ENCODE measurements at places on chromosomes 1 and 21. TPM values are rescaled to one million over a fixed set of nuclear protein-coding genes. Genes with fewer than 3 reads are reported as not detected.

- DNase-seq, result no peak
- H3K4me1 ChIP-seq, result peaks cover 20% of the 10 kb centered on the region
- H3K36me3 ChIP-seq, result no peaks in the 10 kb centered on the region
- no peak overlapping the region for H3K27ac ChIP-seq
Observed at GRCh38 chr1:41914516-41914915, 4.2 kb downstream of the HIVEP3 start.

GRCh38 chr1:183773482-183774274, 31.2 kb upstream of the RGL1 start:
- H3K4me1 ChIP-seq, result no peaks in the 10 kb centered on the region
- no peak for DNase-seq
- no peaks in the 10 kb centered on the region for H3K27me3 ChIP-seq
- H3K4me3 ChIP-seq, result no peak overlapping the region
- no peaks in the 10 kb centered on the region for H3K36me3 ChIP-seq
- H3K27ac ChIP-seq, result no peak overlapping the region

DNA sequence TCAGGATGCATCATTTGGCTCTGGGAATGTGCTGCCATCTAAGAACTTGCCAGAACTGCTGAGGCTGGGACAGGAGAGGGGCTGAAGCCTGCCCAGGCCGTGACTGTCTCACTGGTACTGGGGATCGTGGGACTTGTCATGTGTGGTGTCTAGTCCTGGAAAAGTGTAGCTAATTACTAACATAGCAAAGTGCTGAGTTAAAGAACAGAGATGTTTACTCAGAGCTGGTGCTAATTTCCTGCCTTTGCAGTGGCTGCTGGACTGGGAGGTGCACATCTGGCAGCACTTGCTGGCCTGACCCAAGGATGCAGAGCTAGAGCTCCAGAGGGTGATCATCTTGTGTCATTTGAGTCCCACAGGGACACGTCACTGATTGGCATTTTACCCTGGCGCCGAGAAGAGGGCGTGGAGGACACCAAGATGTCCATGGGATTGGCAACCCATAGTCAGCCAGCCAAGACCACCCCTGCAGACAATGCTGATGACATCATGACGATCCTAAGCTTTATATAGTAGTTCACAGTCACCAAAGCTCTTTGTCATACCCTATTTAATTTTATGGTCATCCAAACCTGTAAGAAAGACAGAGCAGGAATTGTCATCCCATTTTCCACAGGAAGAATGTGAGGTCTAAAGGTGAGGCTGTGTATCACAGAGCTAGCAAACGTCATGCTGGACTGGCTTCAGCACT, 110.1 kb upstream of the SLC44A3 start:
- H3K4me3 ChIP-seq, result no peak overlapping the region
- no peaks in the 10 kb centered on the region for H3K36me3 ChIP-seq
- H3K4me1 ChIP-seq, result no peaks in the 10 kb centered on the region
- no peaks in the 10 kb centered on the region for H3K27me3 ChIP-seq

GRCh38 chr1:209769171-209769904, 13.5 kb downstream of the TRAF3IP3 start:
- H3K4me1 ChIP-seq, result no peaks in the 10 kb centered on the region
- no peak overlapping the region for H3K4me3 ChIP-seq
- DNase-seq, result no peak
- no peaks in the 10 kb centered on the region for H3K36me3 ChIP-seq

The GBP6 gene
- not detected for total RNA-seq

- no peaks in the 10 kb centered on the region for H3K36me3 ChIP-seq
- no peak for DNase-seq
- H3K27ac ChIP-seq, result no peak overlapping the region
- H3K27me3 ChIP-seq, result no peaks in the 10 kb centered on the region
- H3K4me3 ChIP-seq, result no peak overlapping the region
- H3K4me1 ChIP-seq, result peaks cover 4% of the 10 kb centered on the region
Observed at GRCh38 chr1:176789571-176790090, 326.7 kb downstream of the PAPPA2 start.

GRCh38 chr1:60448850-60449249, 375.3 kb upstream of the C1orf87 start:
- no peak for DNase-seq
- H3K27ac ChIP-seq, result no peak overlapping the region
- no peak overlapping the region for H3K4me3 ChIP-seq
- no peaks in the 10 kb centered on the region for H3K27me3 ChIP-seq

GRCh38 chr1:161905269-161905884, 118.3 kb downstream of the OLFML2B start:
- H3K27ac ChIP-seq, result no peak overlapping the region
- H3K4me3 ChIP-seq, result no peak overlapping the region
- peak; percentile 48 for DNase-seq
- no peaks in the 10 kb centered on the region for H3K36me3 ChIP-seq
- H3K4me1 ChIP-seq, result no peaks in the 10 kb centered on the region

DNA sequence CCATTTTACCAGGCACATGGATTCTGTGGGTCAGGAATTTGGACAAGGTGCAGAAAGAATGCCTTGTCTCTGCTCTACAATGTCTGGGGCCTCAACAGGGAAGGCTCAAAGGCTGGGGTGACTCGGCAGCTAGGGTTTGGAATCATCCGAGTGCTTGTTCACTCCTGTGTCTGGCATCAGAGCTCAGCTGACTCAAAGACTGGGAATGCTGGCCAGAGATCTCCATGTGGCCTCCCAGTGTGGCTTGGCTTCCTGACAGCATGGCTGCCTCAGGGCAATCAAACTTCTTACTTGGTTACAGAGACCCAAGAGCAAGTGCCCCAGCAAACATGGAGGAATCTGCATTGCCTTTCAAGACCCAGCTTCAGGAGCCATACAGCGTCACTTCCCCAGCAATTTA, 110.5 kb downstream of the TOMM20 start:
- H3K27me3 ChIP-seq, result no peaks in the 10 kb centered on the region
- no peak overlapping the region for H3K4me3 ChIP-seq
- H3K4me1 ChIP-seq, result peaks cover 6% of the 10 kb centered on the region
- no peak for DNase-seq
- no peaks in the 10 kb centered on the region for H3K36me3 ChIP-seq
- no peak overlapping the region for H3K27ac ChIP-seq

The NECTIN4 gene
- total RNA-seq, result 0.06 TPM

The CLIC4 gene
- total RNA-seq, result 185 TPM

- no peak overlapping the region for H3K4me3 ChIP-seq
- H3K27me3 ChIP-seq, result no peaks in the 10 kb centered on the region
- DNase-seq, result no peak
- no peak overlapping the region for H3K27ac ChIP-seq
- no peaks in the 10 kb centered on the region for H3K36me3 ChIP-seq
- no peaks in the 10 kb centered on the region for H3K4me1 ChIP-seq
Observed at GRCh38 chr1:59025898-59026426, 242.1 kb upstream of the JUN start.

DNA sequence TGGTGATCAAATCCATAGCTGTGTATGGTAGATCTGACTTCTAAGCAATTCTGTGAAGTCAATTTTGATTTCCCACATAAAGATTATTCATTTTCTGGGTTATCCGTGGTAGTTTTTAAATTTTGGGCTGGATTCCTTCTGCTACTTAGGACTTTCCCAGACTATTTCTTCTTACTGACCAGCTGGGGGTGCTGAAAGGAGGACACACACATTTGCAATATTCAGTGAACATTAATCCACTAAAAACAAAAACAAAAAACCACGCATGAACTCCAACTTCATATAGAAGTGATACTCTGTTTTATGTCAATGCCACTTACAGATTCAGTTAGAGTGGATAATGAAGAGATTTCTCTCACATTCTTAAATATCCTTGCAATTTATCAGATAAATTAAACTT, 105.4 kb downstream of the KCTD3 start:
- no peak for DNase-seq
- no peak overlapping the region for H3K27ac ChIP-seq
- no peak overlapping the region for H3K4me3 ChIP-seq
- H3K36me3 ChIP-seq, result no peaks in the 10 kb centered on the region
- no peaks in the 10 kb centered on the region for H3K27me3 ChIP-seq

The PKP1 gene
- 0.02 TPM for total RNA-seq

GRCh38 chr1:203169770-203170520, 5.7 kb downstream of the MYBPH start:
- H3K36me3 ChIP-seq, result no peaks in the 10 kb centered on the region
- H3K4me3 ChIP-seq, result no peak overlapping the region
- H3K4me1 ChIP-seq, result peaks cover 5% of the 10 kb centered on the region

The CTSE gene
- not detected for total RNA-seq

The RGS21 gene
- total RNA-seq, result not detected

GRCh38 chr1:221722254-221723017, 19.5 kb downstream of the DUSP10 start:
- H3K4me1 ChIP-seq, result peaks cover 7% of the 10 kb centered on the region
- no peaks in the 10 kb centered on the region for H3K27me3 ChIP-seq
- H3K36me3 ChIP-seq, result no peaks in the 10 kb centered on the region
- no peak for DNase-seq

DNA sequence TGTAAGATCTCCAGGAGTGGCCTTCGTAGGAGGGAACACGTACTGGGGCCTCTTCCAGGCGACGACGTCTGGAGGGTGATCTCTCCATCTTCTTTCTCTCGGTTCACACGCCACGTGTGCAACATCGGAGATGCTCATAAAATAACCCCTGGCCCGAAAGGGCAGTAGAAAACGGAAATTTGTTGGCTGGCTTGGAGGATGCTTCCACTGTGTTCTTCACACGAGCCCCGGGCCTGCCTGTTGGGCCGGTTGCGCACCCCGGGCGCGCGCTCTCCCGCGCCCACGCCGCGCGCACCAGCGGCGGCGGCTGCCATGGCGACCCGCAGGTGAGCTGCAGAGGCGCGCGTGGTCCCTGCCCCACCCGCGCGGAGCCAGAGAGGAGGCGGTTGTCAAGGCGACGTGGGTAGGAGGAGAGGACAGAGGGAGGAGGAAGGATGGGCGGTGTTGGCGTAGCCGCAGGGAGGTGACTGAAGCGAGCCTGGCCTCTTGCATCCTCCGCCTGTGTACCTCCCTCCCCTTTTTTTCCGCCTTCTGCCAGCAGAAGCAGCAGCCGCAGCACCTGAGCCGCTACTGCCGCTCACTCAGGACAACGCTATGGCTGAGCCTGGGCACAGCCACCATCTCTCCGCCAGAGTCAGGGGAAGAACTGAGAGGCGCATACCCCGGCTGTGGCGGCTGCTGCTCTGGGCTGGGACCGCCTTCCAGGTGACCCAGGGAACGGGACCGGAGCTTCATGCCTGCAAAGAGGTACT, at the start of gene ELAPOR1:
ELAPOR1 (plus strand) TSS at position 526 of the 752 bp plus-strand sequence; CDS start at position 595, 69 bp downstream.
- H3K36me3 ChIP-seq, result no peaks in the 10 kb centered on the region
- peak within 1 kb of the TSS; percentile 51 for H3K4me3 ChIP-seq
- no peak within 1 kb of the TSS for H3K27ac ChIP-seq

DNA sequence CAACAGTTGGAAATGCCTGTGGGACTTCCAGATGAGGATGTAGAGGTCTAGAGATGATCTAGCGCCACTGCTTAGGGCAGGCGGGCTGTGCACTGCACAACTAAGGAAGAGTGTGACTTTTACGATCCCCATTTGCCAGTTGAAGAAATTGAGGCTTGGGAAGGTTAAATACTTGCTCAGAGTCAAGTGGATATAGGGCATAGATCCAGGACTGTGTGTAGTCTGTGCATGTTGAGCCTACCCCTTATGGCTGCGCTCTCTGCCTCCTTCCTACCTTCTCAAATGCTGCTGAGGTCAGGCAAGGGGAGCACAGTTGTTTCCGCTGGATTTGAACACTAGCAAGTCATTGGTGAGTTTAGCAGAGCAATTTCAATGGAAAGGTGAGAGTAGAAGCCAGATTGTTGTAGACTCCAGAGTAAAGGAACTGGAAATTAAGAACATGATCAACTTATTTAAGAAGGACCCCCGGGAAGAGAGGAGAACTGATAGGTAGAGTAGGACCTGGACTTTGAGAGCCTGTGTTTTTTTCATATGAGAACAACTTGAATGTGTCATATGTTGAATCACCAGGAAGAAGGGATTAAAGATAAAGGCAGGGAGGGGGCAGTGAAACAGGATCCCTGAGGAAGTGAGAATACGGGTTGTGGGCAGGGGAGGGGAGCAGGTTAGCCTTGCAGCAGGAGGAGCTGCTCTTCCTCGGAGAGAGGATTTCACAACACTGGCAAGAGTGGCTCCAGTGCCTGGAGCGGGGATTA, 2.7 kb downstream of the CAPN2 start:
- H3K4me1 ChIP-seq, result peaks cover 16% of the 10 kb centered on the region
- peak; percentile 41 for DNase-seq
- no peak overlapping the region for H3K27ac ChIP-seq
- peaks cover 18% of the 10 kb centered on the region for H3K27me3 ChIP-seq
- H3K36me3 ChIP-seq, result no peaks in the 10 kb centered on the region

DNA sequence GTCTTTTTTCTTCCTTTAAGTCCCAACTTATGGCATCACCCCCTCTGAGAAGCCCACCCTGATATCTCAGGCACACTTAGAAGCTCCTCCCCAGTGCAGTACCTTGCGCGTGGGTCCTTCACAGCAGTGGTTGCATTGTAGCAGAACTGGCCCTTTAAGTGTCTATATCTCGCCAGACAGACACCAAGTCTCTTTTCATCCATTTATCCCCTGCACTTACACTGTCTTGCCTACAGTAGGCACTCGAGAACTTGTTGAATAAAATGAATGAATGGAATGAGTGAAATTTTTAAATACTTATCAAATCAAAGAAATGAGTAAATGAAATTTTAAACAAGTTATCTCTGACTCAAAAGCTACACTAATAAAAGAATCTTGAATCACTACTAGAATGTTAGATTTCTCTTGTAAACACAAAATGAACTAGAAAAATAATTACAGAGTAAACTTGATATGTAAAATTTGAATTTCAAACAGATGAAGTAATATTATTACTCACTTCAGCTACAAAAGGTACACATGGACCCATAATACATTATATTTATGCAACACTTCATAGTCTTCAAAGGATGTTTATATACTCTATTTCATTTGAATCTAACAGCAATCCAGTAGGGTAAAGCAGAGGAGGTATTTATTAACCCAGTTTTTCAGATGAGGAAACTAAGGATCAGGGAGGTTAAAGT, 54.7 kb upstream of the MAN1A2 start:
- H3K36me3 ChIP-seq, result no peaks in the 10 kb centered on the region
- peak; percentile 21 for DNase-seq
- no peaks in the 10 kb centered on the region for H3K27me3 ChIP-seq
- no peaks in the 10 kb centered on the region for H3K4me1 ChIP-seq

The SLC25A24 gene
- 47.9 TPM for total RNA-seq

- H3K27me3 ChIP-seq, result peaks cover 15% of the 10 kb centered on the region
- H3K36me3 ChIP-seq, result no peaks in the 10 kb centered on the region
- H3K27ac ChIP-seq, result no peak overlapping the region
Observed at GRCh38 chr1:45492691-45493090, 1.7 kb upstream of the TESK2 start.

The LIN28A gene
- 1,384 TPM for total RNA-seq

The RBM34 gene
- total RNA-seq, result 107 TPM
